ENCODE measurements at places on chromosomes 2 and 18. TPM values are rescaled to one million over a fixed set of nuclear protein-coding genes. Genes with fewer than 3 reads are reported as not detected.

Gene CRACDL
- total RNA-seq, result 3.6 TPM

Gene GPAT2
- 0.63 TPM for total RNA-seq

Gene OR6B2
- not detected for total RNA-seq

Gene CELF4
- total RNA-seq, result not detected

Gene KHK
- 2.2 TPM for total RNA-seq

Gene MC4R
- total RNA-seq, result not detected

Gene FAM136A
- total RNA-seq, result 35.3 TPM

Gene ALPG
- total RNA-seq, result not detected

Gene CNRIP1
- total RNA-seq, result 0.33 TPM

Gene BMPR2
- 21.7 TPM for total RNA-seq

Gene DUSP2
- total RNA-seq, result 6.5 TPM

Gene NEU4
- total RNA-seq, result not detected

Gene HAT1
- total RNA-seq, result 42.5 TPM

Gene COL6A3
- total RNA-seq, result 55.6 TPM

Gene KLHL41
- not detected for total RNA-seq

Gene DCC
- not detected for total RNA-seq

Gene NR4A2
- 0.84 TPM for total RNA-seq

Gene MYCN
- total RNA-seq, result not detected

Gene HNMT
- 8.4 TPM for total RNA-seq

Gene CCDC85A
- total RNA-seq, result not detected

Data from airway epithelial cell (primary cell).